ENCODE measurements at places on chromosomes 16 and 17.

DNA sequence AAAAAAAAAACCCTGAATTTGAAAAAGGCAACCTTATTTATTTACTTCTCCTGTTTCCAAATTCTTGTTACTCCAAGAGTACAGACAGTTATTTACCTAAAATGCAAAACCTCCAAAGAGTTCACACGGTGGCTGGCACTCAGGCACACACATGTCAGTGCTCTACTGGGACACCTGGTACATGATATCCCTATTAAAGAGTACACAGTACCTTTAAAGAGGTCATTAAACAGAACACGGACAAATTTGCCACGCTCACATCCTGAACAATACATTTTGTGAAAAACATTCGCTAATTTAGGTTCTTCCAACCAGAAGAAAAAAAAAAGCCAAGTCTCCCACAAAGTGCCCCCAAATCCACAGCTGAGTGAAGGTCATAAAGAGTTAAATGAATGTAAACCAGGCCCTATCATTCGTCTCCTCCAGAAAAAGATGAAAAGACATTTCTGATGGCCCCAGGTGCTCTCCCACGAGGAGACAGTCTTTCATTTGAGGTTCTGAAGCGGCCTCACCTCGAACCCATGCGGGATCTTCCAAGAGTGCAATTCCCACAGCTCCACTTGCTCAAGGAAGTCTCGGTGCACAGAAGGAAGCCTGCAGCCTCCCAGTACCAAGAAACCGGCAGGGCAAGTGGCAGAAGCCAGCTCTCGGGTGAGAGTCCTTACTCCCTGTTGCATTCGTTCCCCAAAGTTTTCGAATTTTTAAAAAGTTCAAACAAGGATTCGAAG lies 993 bp downstream of the ERN1 start:
- peak; percentile 34 for DNase-seq

DNA sequence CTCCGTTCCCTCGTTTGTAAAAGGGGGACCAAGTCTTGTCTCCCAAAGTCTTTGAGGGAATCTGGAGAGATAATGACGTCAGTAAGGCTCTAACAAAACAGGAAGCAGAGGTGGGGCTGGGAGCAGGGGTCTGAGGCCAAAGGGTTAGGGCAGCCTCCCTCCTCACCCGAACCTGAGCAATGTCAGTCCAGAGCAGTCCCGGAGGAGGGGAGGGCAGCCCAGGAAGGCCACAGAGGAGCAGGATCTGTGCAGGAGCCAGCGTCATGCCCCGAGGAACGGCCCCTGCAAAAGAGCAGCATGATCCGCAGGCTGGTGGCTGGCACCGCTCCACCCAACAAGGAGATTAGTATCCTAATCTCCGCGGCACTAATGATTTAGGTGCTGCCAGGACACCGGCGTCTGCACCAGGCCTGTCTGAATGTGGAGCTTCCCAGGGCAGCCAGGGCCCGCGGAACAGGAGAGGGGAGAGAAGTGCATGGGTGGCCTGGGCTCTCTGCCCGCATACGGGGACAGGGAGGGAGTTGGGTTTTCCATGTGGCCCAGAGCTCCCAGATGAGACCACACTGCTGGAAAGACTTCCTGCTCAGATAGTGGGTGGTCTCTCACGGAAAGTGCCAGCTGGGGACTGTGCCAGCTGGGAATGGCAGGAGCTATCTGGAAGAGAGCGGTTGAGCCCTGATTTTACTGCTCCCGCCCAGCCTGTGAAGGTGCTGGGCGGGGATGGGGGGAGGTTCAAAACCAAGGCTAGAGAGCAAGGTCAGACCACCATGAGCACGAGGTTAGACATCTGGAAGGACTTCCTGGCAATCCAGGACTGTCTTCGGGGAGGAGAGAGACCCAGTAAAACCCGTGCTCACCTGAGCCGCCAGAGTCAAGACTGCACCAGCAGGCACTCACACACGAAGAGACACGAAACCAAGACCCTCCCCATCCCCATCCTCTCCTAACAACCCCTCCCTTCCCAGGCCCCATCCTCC lies 11.0 kb upstream of the KRT17 start:
- peak; percentile 93 for DNase-seq

DNA sequence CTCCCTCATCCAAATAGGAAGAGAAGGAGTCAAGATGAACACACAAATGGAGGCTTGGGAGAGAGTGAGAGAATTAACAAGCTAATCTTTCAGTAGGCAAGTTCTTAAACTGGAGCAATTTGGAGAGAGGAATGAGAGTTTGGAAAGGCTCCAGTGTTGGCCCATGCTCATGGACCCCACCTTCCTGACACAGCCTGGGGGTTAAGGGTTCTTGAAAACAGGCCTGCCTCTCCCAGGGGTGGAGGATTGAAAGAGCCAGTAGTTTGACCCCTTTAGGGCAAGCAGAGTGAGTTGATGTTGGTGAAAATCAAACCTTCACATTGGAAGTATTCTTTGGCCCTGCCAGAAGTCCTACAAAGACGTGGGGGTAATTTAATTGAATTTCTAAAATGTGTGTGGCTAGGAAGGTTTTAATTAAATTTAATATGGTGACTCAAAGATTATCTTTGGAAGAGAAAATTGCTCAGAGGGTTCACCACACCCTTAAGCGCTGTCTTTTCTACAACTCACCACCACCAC lies 5.8 kb downstream of the HOXB3 start:
- DNase-seq = no peak

GRCh38 chr17:78284146-78284545 lies 52.7 kb downstream of the TMEM235 start:
- DNase-seq = no peak

DNA sequence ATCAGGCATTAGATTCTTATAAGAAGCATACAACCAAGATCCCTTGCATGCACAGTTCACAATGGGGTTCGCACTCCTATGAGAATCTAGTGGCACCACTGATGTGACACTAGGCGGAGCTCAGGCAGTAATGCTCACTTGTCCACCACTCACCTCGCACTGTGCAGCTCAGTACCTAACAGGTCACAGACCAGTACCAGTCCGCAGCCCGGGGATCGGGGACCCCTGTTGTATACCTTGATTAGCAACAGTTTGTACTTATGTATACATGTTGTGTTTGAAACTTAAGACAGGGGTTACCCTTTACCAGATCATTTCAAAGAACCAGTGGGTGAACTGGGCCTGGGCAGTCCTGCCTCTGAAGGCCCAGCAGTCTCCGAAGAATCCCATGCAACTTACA lies 103.7 kb downstream of the PMP22 start:
- no peak for DNase-seq

DNA sequence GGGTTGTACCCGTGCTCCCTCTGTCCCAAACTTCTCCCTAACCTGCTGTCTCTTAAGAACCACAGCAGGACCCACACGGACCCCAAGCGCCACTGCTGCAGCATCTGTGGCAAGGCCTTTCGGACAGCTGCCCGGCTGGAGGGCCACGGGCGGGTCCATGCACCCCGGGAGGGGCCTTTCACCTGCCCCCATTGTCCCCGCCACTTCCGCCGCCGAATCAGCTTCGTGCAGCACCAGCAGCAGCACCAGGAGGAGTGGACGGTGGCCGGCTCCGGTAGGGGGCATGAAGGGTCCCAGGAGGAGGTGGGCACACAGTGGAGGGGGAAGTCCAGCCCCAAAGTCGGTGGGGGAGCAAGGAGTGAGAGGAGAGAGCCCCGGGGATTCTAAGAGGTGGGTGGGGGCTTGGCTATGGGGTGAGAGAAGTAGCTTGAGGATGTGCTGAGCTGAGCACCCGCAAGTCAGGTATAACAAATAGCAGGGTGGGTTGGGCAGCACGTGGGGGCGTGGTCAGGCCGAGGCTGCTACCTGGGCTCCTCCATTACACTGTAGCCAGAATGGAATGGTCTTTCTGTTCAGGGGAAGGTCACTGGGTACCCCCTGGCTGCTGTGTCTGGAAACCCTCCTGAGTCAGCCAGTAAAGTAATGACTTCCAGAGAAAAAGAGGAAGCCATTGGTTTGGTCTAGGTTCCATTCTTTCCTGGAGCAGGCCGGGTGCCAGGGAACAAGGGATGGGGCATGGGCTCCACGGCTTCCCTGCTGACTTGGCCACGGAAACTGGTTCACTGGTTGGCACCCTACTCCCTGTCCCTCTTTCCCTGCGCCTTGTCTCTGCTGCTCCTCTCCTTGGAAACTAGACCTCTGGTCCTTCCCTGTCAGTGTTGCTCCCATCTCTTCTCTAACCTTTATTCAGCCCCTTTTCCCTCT lies 7.1 kb downstream of the PRSS53 start:
- no peak for DNase-seq

Measured in SJCRH30 (cell line).